ENCODE measurements at places on chromosomes 1 and 21.
A peak's percentile ranks its signal among the peaks of the same experiment; 100 is the strongest.

DNA sequence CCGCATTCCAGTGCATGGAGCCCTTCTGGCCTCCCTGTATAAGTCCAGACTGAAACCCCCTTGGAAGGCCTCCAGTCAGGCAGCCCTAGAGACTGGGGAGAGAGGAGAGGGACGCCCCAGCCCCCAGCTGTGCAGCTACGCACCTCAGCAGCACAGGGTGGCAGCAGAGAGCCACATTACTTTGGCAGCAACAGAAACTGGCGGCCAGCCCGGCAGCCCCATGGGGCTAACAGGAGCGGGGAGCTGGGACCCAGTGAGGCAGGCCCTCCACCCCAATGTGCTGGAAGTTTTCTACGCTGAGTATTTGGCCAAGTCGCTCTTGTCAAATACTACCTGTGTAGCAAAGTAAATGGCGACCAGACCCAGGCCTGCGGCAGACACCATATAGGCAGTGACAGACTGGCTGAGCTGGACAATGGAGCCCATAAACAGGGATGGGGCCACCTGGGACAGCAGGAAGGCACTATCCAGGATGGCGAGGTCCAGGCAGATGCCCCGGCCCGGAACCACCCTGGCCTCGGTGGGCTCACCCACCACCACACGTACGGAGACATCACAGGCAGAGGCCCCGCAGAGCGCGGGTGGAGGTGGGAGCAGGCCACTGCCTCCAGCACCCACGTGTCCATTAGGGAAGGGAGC, 21.2 kb downstream of the SLC45A3 start:
- DNase-seq = peak; percentile 24

DNA sequence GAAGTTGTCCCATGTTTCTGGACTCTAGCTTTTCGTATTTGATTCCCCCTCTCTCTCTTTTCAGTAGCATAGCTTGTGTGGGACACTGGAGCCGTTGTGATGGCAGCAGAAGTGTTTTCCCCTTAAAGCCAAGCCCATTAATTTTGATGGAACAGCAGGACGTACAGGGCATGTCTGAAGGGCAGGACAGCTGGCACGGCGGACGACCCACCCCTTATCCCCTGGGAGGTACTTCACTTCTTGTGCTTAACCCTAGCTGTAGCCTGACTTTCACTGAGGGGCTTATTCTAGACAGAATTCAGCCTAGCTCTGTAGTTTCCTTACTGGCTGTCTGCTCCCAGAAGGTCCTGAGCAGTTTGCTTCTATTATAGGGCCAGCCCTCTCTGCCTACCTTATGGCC, 8.6 kb upstream of the PPFIA4 start:
- no peak for DNase-seq

DNA sequence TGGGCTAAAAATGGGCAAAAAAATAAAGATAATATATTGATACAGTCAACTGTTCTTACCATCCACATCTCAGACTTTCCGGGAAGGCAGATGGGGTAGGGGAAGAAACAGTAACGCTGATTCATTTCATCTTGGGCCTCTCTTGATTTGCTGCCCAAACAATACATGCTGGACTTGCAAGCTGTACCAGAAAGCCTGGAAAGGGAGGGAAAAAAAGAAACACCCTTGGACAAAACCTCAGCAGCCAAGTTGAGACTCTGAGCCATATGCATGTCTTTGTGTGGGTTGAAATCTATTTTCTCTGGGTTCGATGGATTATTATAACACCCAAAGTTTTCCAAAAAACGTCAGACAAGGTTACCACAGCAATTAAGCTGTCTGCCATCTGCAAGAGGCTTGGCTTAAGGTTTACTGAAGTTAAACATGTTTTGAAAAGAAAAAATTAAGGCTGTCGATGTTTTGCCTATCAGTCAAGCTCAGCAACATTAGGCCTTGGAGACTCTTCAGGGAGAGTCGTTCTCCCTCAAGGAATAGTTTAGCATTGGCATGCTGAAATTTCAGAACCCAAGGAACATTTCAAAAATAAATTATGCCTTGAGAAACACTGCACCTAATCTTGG, 71.2 kb downstream of the PSMG1 start:
- no peak for DNase-seq

GRCh38 chr1:150683914-150684313, 13.0 kb downstream of the GOLPH3L start:
- DNase-seq = no peak

DNA sequence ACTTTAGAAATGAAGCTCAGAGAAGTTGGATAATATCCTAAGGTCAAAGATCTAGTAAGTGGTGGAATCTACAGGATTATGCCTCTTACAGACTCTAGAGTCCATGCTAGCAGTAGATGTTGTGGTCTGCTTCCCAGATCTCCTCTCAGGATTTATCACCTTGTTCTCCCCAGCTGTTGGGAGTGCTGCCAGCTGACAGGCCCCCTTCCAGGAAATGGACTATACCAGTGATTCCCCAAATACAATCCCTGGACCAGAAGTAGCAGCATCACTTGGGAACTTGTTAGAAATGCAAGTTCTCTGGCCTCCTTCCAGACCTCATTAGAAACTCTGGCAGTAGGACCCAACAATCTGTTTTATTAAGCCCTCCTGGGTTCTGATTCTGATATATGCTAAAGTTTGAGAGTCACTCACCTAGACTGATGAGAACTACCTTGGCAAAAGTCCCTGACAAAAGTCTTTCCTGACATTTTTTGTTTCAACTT, 24.5 kb upstream of the NTNG1 start:
- DNase-seq = no peak

- DNase-seq = no peak
These were observed 49.6 kb upstream of the IRF2BP2 start for GRCh38 chr1:234659538-234659937.

- no peak for DNase-seq
These were observed 37.4 kb downstream of the RAB3B start for GRCh38 chr1:51953079-51953478.

- no peak for DNase-seq
These were observed 15.5 kb upstream of the PRDM16 start for GRCh38 chr1:3053366-3053980.

DNA sequence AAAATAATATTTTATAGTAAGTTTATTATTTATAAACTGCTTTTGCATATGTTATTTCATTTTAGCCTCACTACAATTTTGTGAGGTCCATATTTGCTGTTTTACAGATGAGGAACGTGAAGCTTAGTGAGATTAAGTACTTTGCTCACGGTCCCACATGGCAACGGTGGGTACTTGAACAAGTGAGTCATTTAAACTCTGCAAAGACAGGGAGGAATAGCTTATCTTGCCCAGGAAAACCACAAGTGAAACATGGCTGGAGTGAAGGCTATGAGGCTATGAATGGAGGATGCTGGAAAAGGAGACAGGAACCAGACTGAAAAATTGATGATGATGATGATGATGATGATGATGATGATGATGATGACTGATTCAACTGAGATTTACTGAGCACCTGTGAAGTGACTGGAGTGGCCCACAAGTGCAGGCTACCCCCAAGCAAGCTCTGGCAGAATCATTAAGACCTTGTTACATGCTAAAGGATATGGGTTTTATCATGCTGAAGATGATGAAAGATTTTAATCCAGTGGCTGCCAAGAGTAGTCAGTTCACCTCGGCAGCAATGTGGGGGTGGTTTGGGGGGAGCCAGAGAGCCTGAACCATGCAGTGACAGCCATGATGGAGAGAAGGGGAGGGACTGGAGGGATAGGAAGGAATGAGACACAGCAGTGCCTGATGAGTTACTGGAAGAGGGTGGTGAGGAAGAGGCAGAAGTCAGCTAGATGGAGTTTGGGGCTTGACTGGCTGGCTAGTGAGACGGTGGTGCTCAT, 1.4 kb upstream of the ABCA4 start:
- no peak for DNase-seq

DNA sequence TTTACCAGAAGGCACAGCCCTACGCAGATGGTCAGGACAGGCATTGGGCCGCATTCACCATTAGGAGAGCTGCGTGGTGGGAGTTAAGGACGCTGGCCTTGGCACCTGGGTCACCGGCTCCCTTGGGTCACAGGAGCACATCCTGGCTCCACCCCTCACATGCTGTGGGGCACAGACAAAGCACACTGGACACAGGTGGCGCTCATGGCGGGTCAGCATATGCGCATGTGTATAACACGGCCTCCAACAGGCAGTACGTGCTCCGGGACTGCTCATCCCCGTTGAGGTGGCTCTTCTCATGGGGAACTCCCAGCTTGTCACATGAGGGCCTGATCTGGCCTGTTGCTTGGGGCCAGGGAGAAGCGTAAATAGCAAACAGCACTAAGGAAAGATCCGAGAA, 25.0 kb downstream of the PGBD5 start:
- no peak for DNase-seq

GRCh38 chr1:228794810-228795209, 59.5 kb downstream of the RHOU start:
- no peak for DNase-seq

DNA sequence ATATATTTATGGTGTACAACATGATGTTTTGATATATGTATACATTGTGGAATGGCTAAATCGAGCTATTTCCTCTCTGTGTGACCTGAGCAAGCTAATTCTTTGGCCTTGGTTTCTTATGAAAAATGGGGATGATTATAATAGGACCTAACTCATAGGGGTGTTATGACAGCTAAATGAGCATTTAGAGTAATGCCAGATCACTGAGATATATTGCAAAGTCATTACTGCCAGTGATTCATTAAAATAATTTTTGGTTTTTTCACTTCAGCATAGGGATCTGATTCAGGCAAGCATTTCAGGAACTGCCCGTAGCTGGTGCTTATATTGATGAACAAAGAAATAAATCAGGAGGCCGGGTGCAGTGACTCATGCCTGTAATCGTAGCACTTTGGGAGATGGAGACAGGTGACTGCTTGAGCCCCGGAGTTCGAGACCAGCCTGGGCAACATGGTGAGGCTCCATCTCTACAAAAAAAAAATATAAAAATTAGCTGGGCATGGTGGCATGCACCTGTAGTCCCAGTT, 30.7 kb downstream of the DAB1 start:
- no peak for DNase-seq

DNA sequence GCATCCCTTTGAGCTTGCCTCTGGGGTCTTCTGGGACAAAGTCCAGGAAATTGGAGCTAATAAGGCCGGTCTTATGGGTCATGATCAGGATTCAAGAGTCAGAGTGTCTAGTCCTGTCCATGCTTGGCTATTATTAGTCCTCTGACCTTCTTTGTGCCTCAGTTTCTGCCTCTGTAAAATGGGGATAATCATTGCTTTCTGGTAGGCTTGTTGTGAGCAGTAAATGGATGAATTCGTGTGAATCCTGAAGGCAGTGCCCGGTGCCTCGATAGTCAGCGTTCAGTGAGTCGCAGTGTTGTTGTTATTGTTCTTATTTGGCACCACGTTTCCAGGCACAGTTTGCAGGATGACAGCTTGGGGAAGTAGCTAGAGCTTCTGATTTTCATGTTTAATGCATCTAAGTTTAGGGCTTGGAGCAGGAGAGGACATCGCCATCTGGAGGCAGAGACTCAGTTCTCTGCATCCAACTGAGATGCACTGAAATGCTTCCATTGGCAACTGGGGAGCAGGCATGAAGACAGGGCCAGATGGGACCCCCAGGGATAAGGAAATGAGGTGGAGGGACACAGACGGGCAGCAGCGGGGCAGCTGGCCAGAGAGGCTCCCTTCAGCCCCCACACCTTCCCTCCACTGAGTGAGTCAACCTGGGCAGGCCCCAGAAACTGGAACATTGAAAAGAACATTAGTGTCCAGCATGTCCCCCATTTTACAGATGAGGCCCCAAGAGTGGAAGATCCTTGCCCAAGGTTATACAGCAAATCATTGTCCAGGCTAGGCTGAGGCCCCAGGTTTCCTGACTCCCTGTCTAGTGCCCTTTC, 160.3 kb downstream of the PTPRU start:
- no peak for DNase-seq

GRCh38 chr1:185632659-185633423, 101.3 kb upstream of the HMCN1 start:
- DNase-seq = peak; percentile 28

DNA sequence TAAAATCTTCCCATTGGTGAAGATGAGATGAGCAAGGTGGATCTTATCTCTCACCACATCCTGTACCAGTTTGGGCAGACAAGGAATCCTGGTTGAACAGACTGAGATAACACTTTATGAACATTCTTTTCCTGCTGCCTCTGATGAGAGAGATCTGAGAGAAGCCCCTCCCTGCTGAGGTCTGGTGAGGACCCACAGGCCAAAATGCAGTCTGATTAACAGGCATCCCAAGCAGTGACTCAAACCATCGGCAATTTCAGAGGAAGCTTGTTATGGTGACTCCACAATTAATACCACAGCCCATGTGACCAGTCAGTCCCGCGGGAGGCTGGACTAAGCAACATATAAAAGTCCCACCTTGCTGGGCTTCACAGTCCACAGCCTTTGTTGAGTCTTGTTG, at the start of gene PRR9:
TSS of gene PRR9 (plus strand) at position 373 of the 400 bp plus-strand sequence. CDS start 561 bp downstream, outside the sequence.
- no peak for DNase-seq

DNA sequence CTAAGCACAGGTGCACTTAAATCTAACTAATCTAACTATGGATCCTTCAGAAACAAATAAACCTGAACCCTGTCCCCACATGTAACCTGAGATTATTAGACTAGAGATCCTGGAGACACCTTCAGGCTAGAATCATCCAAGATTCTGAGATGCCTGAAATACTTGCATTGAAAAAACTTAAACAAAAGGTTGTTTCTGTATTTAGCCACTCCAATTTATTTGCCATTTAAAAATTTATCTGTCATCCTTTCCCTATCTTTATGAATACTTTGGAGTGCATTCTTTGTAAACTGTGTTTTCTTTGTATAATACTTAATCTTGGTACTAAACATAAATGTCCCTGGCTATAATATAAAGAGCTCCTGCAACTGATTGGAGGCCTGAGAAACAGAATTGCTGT, 270.7 kb downstream of the NCAM2 start:
- DNase-seq = no peak

- no peak for DNase-seq
These were observed 389.0 kb upstream of the USP24 start for GRCh38 chr1:55604179-55604578.

- DNase-seq = no peak
These were observed 25.0 kb downstream of the HRNR start for GRCh38 chr1:152198982-152199381.
